ENCODE measurements at places on chromosomes 2 and 18.
A peak's percentile ranks its signal among the peaks of the same experiment; 100 is the strongest.

GRCh38 chr18:54712306-54712705 lies 116.0 kb upstream of the RAB27B start:
- DNase-seq = no peak

DNA sequence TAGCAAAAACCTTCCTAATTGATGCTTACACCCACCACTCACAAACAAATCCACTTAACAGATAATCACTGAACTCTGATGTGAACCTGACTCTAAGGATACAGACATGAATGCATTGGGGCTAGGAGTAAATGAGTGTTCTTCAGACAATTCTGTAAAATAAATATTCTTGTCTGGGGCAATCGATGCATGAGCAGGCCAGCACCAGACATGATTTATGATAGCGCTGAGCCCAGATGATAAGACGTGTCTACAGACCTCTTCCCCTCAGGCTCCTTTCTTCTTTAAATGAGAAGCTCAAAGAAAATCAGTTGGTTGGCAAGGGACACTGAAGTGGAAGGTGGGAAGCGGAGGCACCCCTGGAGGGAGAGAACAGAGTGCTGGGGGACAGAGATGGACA lies 27.3 kb upstream of the BIN1 start:
- no peak for DNase-seq

GRCh38 chr2:204260162-204260877 lies 285.0 kb upstream of the PARD3B start:
- peak; percentile 14 for DNase-seq

- DNase-seq = no peak
These were observed 48.1 kb upstream of the HPCAL1 start for GRCh38 chr2:10254373-10255188.

DNA sequence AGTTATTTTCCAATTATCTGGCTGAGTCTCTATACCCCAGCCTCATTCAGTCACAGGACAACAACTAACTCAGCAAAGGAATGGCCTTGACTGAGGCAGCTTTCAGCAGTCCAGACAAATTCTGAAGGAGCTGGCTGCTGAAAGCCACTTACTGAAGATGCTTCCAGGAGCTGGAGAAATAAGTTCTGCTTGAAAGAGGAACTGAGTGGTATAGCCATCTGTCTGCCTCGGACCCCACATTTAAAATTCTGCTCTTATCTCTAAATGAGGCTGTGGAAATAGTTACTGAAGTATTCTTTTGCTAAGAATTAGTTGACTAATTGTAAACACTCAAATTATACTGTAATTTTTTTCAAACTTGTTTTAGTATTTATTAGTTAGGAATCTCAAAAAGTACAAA lies 9.1 kb upstream of the GPD2 start:
- DNase-seq = no peak

All from GM12891 (cell line).